ENCODE measurements at places on chromosomes 11 and 22.

GRCh38 chr11:106011481-106011880 is 10.6 kb downstream of the MSANTD4 start:
- no peak for DNase-seq

DNA sequence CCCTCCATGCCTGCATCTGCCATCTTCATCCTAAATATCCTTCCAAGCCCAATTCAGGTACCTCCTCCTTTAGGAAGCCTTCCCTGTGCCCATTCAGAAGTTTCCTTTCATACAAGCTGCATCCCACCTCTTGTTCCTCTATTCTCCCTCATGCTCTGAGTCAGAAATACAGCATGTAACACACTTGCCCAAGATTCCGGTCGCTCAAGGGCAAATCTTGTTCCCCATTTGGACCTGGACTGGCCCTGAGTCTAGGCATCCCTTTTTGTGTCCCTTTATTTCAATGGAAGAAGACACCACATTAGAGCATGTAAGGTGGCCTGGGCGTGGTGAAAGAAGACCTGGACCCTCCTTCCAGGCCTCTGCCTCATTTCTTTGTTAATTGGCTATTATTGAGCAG is 38.5 kb downstream of the RTL6 start:
- no peak for DNase-seq

DNA sequence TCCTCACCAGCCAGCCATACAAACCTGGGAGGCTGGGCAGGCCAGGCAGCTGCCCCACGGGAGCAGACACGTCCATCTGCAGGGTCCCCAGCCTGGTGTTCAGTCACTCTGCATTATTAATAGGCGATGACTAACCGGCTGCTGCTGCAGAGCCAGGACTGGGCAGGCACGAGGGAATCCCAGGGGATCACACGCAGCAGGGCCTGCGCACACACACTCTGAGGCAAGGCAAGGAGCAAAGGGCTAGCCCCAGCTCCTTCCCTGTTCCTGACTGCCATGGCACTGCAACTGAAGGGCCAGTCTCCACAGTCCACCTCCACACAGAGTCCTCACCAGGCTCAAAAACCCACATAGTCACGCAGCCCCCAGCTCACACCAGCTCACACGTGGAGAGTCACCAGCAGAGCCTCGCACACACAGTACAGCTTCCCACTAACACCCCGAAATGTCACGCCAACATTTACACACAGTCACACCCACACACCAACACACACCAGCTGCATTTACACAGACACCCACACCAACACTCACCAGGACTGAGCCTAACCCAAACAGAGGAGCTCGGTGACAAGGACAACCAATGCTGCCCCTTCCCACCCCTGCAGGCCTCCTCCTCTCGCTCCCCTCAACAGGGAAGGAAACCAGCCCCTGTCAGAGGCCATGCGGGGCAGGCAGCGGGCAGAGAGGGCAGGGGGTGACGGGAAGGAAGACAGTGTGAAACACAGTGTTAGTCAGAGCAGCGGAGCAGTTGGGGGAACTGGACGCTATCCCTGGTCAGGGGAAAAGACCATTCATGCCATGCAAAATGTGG is 47.3 kb downstream of the NRXN2 start:
- DNase-seq, result no peak

DNA sequence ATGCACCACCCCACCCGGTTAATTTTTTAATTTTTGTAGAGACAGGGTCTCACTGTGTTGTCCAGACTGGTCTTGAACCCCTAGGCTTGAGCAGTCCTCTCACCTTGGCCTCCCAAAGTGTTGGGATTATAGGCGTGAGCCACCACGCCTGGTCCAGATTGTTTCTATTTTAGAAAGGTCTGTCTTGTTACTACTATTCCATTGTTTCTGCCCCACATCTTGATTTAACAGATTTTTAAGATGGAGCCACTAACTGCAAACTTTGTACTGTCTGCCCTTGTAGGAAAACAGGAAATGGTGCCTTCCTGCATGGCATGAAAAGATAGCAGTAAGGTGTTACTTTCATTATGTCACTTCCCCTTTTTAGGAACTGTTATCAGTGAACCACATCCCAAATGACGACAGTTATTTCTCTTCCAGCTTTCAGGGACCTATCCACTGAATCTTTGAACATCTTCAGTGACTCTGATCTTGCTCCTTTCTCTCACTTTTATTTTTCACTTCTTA is 23.2 kb downstream of the TAF1D start:
- no peak for DNase-seq

- DNase-seq, result no peak
Observed at GRCh38 chr11:36035454-36035853, 91.6 kb downstream of the LDLRAD3 start.

DNA sequence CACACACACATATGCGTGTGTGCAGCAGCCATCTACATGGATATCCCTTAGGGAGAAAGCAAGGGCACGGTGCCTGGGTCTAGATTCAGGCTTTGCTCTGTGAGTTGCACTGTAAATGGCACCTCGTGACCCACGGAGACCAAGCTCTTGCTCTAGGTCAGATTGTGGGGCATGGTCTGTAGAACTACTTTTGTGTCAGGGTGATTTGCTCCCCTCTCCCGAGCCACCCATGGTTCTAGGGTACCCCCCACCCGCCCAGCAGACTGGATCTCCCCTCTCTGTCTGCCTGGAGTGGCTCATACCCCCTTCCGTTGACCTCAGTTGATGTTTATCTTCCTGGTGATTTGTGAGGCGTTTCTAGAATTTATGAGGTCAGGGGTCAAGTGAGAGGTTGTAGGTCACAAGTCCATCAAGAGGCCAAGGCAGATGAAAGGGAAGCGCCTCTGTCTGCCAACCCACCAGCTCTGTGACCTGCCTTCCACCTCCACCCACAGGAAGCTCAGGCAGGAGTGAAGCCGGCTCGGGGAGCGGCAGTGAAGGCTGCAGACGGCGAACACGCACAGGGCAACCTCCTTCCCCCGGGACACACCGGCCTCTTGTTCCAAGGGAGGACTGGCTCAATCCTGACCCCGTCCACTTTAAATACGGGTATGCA is 76.2 kb upstream of the TTLL12 start:
- peak; percentile 23 for DNase-seq

DNA sequence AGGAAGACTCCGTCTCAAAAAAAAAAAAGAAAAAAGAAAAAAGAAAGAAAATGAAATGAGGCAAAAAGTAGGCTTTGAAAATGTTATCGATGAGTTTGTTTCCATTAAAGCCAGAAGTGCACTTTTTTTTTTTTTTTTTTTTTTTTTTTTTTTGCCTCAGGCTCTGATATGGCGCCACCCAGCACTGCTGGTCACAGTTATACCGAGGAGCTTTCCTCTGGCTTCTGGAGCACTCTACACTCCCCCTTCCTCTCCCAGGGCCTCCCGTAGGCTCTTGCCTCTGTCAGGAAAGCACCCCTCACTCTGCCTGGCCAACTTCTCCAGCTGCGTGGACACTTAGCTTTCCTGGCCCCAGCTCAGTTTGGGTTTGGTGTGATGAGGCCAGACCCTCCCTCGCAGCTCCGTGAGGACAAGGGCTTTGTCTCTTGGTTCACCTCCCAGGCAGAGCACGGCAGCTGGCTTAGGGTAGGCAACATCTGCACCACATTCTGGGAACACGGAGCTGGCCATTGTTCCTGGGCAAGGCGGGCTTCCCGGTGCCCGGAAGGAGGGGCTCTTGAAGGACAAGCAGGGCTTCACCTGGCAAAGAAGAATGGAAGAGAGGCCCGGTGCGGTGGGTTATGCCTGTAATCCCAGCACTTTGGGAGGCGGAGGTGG is 16.9 kb downstream of the FADS2 start:
- no peak for DNase-seq

- DNase-seq, result no peak
Observed at GRCh38 chr11:20125927-20126326, 34.3 kb downstream of the DBX1 start.

DNA sequence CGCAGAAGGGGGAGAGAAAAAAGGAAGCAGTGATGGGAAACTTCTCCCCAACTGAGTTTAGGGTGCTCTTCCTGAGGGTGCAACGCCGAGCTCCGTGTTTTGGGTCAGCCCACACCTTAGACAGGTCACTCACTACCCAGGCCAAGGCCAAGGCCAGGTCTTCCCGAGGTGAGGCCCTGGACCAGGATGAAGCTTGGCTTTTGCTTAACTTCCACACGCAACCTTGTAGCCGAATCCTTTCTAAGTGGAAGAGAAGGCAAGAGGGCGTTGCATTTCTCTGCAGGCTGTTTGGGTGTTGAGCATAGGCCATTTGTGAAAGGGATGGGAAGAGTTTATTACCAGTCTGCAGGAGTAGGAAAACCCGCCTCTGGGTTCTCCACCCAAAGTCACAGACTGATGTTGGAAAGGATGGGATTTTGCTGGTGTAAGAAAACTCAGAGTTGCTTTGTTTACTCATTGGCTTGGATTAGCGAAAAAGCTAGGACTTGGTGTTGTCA is 1.5 kb downstream of the KREMEN1 start:
- no peak for DNase-seq

DNA sequence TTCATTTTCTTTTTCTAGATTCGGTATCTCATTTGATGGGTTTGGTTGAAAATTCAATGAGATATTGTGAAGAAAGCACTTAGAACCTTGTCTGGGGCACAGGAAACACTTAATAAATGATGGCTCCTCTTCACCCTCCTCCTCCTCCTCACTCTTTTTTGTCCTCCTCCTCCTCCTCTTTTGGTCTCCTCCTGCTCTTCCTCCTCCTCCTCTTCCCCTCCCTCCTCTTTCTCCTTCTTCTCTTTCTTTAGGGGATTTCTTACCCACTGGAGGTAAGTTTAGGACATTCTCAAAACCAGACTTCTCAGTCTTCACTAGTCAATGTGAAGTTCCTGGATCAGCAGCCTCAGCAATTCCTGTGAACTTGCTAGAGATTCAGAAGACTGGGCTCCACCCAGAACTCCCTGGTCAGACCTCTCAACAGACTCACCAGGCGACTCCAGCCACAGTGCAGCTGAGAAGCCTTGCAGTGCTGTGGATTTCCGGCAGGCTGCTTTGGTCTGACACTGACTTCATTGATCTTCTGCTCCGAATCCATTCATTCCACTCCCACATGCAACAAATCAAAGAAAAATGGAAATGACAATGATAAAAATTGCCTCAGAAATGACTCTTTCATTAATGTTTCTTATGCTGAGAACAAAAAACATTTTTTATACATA is 368.6 kb upstream of the B3GAT1 start:
- DNase-seq, result no peak

- DNase-seq, result no peak
Observed at GRCh38 chr11:19704213-19704612, 8.4 kb upstream of the NAV2 start.

DNA sequence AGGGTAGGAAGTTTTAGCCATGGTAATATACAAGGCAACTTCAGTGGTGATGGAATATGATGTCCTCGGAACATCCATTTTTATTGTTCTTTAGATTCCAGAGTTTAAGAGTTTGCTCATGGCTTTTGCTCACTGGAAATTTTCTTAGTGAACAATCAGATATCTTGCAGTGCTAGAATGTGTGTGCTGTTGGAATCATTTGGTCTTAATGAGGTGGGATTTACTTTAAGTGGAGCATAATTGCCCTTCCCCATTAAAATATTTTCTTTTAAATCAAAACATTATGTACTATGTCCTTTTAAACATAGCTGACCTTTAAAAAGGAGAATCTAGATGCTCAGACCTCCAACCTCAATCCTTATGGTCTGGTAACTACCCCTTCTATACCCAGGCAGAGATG is 77.3 kb upstream of the LDLRAD3 start:
- DNase-seq, result no peak

DNA sequence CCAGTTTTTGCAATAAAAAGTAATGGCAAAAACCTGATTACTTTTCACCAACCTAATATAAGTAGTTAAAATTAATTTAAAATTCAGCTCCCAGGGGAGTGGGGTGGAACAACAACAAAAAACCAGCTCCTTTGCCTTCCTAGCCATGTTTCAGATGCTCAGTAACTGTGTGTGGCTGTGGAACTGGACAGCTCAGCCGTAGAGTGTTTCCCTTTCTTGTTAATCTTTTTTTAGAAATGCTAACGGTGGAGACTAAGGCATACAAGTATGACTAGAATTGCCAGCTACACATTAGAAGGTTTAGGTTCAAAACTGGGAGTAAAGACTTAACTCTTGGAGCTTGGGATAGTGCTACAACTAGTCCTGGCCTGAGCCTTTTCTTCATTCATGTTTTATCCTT is 45.0 kb downstream of the PPP6R3 start:
- no peak for DNase-seq

DNA sequence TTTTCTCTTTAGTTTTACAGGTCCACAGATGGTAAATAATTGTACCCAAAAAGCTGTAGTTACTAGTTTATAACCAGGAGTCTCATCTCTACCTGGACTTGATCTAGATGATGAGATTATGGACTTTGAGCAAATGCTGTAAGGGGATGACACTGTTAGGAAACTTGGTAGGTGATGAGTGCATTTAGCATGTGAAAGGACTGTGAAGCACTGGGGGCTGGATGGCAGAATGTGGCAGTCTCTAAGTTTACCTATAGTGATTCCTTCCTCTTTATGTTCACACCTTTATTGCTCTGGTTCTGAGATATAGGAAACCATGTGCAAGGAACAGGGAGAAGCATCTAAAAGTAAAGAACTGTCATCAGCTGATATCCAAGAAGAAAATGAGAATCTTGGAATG is 230.7 kb upstream of the CHORDC1 start:
- no peak for DNase-seq

GRCh38 chr22:26753125-26753862 is 95.9 kb downstream of the MIAT start:
- no peak for DNase-seq

DNA sequence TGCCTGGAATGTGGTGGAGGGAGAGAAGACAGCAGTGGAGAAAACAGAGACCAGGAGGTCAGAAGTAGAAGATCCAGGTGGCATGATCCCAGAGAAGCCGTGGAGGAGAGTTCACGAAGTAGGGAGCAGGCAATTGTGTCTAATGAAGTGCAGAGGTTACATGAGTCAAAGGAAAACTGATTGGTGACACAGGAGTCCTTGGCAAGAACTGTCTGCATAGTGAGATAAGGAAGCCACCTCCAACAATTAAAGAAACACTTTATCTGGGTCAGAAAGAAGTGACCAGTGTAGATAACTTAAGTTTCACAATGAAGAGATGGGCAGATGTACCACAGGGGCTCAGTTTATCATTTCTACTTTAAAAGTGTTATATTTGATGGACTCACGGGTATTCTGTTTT is 57.0 kb upstream of the PTH start:
- no peak for DNase-seq

- no peak for DNase-seq
Observed at GRCh38 chr11:96706761-96707160, 316.9 kb downstream of the JRKL start.

GRCh38 chr22:24540470-24540869 is 14.5 kb downstream of the GUCD1 start:
- no peak for DNase-seq

DNA sequence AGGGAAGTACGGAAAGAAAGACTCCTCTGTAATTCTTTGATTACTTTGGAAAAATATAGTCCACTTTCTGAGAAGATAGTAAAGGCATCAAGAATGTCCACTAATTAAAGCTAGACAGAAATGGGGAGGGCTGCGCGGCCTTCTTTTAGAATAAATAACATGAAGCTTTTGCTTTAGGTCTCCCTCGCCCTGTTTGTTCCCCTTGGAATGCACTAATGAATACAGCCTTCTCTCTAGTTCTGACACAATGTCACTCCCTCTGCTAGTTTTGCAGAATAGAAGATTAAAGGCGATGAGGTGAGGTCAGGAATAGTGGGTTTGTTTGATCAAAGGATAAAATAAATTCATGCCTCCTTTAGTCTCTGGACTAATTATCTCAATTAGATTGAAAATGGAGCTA is 543.9 kb downstream of the OPCML start:
- no peak for DNase-seq

- DNase-seq, result no peak
Observed at GRCh38 chr11:303363-303762, 4.0 kb upstream of the IFITM5 start.

GRCh38 chr11:69295079-69295994 is 1.4 kb downstream of the MYEOV start:
- DNase-seq, result no peak

GRCh38 chr11:122505304-122506006 is 150.1 kb upstream of the UBASH3B start:
- DNase-seq, result peak; percentile 85

Measured in neural crest cell (in vitro differentiated cells).